GM23248 (cell line): ENCODE measurements at places on chromosomes 1 and 21. TPM values are rescaled to one million over a fixed set of nuclear protein-coding genes. Genes with fewer than 3 reads are reported as not detected.

DNA sequence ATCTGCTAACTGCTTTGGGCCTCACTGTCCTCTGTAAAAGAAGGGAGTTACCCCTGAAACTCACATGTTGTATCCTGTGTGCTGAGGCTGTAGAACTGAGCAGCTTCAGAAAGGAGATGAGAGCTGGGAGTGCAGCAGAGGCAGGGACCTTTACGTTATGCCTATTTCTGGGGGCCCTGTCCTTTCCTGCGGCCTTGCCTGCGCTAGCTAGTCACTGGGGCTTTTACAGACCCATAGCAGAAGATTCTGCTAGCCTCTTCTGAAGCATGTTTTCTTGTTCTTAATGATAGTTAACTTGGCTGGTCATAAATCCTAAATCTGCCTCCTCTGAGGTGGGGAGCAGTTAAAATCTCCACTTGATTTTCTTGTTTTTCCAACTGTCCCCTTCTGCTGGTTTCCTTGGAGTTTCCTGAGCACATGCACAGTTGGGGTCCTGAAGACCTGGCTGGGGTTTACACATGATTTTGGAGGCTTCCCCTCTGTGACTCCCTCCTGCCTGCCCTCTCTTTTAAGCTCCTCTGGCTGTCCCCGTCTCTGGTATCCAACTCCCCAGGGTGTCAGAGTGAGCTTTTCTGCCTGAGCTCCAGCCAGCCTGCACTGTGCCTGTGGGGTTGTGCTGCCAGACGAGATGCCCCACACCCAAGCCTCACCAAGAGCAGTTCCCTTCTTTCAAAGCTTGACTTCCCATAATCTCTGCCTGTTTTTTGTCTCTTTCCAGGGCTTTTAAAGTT, 76.6 kb downstream of the NOS1AP start:
- peaks cover 10% of the 10 kb centered on the region for H3K4me1 ChIP-seq
- no peaks in the 10 kb centered on the region for H3K36me3 ChIP-seq
- no peaks in the 10 kb centered on the region for H3K27me3 ChIP-seq
- no peak overlapping the region for H3K27ac ChIP-seq
- no peak overlapping the region for H3K4me3 ChIP-seq

GRCh38 chr1:17205652-17206051, 724 bp downstream of the PADI1 start:
- no peak overlapping the region for H3K27ac ChIP-seq
- no peaks in the 10 kb centered on the region for H3K36me3 ChIP-seq
- H3K27me3 ChIP-seq: no peaks in the 10 kb centered on the region
- DNase-seq: no peak
- peaks cover 6% of the 10 kb centered on the region; the same call in 1 of the 2 replicates for H3K4me1 ChIP-seq

GRCh38 chr1:90176530-90176929, 181.6 kb downstream of the ZNF326 start:
- no peak overlapping the region for H3K4me3 ChIP-seq
- no peak overlapping the region for H3K27ac ChIP-seq
- H3K27me3 ChIP-seq: no peaks in the 10 kb centered on the region
- DNase-seq: no peak
- H3K36me3 ChIP-seq: no peaks in the 10 kb centered on the region

PROX1 gene
- under 0.01 and 0.13 TPM in 2 replicates for total RNA-seq
